ENCODE measurements at places on chromosomes 13 and 19.
A peak's percentile ranks its signal among the peaks of the same experiment; 100 is the strongest.

DNA sequence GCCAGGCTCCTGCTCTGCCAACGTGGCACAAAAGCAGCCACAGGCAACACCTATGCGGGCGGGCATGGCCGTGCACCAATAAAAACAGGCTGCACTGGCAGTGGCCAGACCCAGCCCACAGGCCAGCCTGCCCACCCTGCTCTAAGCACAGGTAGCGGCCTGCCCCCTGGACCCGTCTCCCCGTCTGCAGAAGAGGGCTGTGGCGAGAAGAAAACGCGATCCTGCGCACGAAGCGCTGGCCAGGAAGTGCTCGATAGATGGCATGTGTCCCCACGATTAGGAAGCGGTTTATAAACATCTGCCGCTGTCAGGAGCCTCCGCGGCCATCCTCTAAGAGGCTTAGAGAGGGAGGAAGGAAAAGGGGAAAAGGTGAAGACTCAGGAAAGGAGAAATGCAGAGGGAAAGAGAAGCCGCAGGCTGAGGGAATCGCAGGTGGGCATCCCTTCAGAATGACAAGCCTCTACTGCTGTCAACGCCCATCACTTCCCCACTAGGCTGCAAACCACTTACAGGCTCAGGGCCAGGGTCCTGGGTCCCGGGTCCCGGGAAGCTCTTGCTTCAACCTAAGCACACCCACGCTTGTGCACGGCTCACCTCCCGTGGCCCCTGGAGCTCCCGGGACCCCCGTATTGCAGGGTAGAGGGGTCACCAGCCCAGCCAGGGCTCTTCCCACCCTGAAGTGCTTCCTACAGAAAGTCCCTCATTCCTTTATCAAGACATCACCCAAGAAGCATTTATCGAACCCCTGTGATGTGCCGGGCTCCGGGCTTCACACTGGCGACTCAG, 10.5 kb downstream of the MLLT1 start:
- no peak for DNase-seq

GRCh38 chr19:52039169-52039568, 9.5 kb downstream of the ZNF432 start:
- DNase-seq = no peak

DNA sequence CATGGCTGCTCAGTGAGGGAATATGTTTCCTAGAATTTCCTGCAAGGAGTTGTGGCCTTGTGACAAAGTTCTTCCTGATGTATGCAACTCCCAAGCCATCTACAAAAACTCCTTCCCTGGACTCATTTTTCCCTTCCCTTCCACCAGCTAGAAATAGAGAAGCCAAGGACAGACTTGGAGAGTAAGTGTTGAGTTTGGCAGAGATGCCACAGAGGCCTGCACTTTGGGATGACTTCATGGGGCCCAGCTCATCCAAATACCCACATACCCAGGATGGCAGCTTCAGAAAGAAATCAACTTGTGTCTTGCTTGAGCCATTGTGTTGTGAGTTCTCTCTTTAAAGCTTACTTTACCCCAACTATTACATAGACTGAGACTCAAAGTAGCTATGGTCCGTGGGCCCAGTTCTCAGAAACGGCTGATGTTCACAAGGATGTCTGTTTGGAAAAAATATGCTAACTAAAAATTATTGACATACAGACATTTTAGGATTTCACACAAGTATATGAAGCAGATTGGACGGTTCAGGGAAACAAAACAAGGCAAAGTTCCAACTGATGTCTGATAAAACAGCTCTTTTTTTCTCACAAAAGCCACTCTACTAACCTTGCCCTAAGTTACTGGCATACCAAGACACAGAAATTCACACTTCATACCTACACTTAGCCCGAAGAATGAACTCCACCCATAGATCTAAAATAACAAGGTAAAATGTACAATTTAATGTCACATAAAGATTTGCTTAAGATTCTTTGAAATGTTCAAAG, 107.9 kb downstream of the NALCN start:
- no peak for DNase-seq

DNA sequence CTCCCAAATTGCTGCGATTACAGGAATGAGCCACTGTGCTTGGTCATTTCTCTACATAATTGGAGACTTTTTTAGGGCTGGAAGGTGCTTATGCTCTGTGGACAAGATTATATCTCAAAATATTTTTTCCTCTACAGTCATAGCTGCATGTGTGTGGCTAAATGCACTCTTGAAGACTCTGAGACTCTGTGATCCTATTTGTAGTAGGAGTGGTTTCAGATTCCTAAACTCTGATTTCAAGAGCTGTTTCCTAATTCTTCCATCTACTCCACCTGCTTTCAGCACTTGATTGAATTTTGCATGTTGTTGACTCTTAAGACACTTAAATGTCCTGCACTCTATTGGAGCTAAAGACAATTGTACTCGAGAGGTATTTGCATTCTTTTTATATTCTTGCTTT, 78.0 kb downstream of the KLF5 start:
- DNase-seq = no peak

DNA sequence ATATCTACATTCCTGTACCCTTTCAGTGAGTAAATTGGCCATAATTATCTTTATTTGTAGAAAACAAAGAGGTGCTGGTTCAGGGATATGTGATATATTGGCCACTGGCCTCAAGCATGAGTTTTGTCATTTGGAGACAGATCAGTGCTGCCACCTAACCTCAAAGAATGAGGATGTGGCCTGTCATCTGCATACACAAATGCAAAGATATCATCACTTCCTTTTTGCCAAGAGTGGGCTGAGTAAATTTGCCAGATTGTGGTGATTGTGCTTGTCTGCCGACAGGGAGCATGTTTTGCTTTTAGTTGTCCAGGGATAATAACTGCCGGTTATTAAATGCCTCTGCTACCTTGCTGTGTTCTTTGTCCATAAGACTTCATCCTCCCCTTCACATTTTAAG, 44.2 kb downstream of the WASF3 start:
- DNase-seq = no peak

DNA sequence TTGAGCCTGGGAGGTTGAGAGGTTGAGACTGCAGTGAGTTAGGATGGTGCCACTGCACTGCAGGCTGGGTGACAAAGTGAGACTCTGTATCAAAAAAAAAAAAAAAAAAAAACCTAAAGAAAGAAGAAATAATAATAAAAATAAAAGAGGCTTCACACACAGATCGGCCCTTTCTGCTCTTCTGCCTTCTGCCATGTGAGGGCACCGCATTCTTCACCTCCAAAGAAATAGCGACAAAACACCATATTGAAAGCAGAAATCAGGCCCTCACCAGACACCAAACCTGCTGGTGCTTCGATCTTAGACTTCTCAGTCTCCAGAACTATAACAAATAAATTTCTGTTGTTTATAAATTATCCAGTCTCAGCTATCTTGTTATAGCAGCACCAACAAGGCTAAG, 3.0 kb downstream of the ZNF649 start:
- no peak for DNase-seq

DNA sequence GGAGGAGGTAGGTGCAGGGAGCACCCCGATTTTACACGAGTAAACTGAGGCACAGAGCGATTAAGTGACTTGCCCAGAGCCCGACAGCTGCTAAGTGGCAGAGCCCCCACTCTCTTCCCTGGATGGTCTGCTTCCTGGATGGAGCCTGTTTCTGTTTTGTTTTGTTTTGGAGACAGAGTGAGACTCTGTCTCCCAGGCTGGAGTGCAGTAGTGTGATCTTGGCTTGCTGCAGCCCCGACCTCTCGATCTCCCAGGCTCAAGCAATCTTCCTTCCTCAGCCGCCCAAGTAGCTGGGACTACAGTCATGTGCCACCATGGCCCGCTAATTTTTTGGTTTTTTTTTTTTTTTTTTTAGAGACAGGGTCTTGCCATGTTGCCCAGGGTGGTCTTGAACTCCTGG, 17.3 kb downstream of the BICRA start:
- no peak for DNase-seq

- no peak for DNase-seq
These were observed 16.1 kb upstream of the LMO7 start for GRCh38 chr13:75620020-75620419.

DNA sequence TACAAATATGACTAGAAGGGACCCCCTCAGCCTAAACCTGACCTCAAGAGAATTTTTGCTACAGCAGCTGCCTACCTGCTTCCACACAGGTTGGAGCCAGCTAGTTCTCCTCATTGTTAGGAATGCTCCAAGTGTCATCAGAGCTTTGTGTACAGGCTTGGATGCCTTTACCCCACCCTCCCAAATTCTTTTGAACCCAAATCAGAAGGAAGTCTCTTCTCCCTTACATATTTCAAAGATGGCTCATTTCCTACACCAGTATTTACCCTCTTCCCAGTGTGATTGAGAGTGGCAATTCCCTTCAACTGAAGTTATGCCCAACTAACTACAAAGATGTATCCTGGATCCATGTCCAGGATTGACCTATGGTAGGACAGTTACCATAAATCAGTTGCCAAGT, 323.2 kb downstream of the OXGR1 start:
- no peak for DNase-seq

- DNase-seq = no peak
These were observed at the start of gene PTGIR for GRCh38 chr19:46624958-46625661. Gene PTGIR (minus strand): TSS chr19:46625089. CDS start chr19:46624225, 864 bp downstream.

- DNase-seq = no peak
These were observed 210.4 kb downstream of the DCLK1 start for GRCh38 chr13:35920816-35921215.

DNA sequence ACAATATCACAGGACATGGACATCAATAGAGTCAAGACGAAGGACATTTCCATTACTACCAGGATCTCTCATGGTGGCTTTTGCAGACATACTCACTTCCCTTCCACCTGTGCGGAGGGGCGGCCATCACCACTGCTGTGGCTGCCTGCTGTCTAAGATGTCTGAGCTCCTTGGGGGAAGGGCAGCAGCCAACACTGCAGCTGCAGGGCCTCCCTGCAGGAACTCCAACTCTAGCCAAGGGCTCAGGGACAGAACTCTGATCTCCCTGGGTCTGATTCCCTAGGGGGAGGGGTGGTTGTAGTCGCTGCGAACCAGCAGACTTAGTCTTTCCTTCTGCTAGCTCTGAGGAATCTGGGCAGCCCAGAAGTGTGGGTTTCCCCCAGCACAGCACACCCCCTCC, 78.9 kb upstream of the ANKRD10 start:
- DNase-seq = no peak

- no peak for DNase-seq
These were observed 1832.8 kb upstream of the MIR17HG start for GRCh38 chr13:89514534-89515312.

DNA sequence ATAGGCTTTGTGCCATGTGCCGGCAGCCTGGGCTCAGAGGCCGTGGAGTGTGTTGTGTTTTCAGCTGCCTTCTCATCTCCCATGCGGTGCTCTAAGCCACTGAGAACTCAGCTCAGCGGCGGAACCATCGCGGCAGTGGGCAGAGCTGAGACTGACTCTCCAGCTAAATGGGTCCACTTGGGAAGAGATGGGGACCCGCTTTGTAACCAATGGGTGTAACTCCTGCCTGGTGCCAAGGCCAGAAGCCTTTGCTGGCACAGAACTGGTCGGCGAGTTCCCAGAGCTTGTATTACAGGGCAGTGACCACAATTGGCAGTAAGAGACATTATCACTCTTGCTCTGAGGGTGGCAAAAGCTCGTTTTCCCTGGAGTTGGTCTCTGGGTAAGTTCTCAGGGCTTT, 183.0 kb downstream of the STK24 start:
- no peak for DNase-seq

DNA sequence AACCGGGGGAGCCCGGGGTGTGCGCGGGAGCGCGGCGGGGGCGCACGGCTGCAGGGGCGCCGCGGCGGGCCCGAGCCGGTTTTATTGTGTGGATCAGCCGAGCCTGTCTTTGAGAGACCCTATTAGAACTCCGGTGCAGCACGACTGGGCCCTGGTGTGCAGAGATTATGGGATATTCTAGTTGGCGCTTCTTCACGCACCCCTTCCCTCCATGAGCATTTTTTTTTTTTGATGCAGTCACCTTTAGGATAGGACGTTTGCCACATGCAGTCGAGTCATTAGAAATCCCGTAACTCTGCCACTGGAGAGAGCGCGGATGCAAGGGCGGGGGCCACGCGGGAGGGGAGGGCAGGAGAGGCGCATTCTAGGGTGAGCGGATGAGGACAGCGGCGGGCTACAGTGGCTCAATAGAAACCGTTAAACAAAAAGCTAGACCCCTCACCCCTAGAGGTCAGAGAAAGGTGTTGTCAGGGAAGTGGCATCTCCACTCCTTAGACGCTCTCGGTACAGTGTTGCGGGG, 3.7 kb downstream of the FGF9 start:
- no peak for DNase-seq

- peak; percentile 24 for DNase-seq
These were observed 38.7 kb downstream of the NFIX start for GRCh38 chr19:13033819-13034611.

DNA sequence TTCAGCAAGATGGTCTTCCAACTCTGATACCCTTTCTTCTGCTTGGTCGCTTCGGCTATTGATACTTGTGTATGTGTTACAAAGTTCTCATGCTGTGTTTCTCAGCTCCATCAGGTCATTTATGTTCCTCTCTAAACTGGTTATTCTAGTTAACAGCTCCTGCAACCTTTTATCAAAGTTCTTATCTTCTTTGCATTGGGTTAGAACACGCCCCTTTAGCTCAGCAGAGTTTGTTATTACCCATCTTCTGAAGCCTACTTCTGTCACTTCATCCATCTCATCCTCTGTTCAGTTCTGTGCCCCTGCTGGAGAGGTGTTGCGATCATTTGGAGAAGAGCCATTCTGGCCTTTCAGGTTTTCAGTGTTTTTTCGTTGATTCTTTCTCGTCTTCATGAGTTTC, 18.7 kb downstream of the ACOD1 start:
- DNase-seq = no peak

DNA sequence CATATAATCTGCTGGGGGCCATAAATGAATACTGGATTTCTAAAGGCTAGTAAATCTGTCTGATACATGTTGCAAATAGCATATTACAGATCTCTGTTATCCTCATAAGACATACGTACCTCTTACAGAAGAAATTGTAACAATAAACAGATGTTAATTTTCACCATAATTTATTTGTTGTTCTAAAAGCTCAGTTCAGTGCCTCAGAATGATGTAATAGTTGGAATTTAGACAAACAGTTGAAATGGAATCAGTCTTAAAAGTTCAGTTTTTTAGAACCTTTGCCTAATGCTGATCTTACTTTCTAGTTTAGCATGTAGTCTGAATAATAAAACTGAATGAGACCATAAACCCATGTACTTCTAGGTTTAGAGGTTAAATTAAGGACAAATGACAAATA, 43.1 kb downstream of the B3GLCT start:
- no peak for DNase-seq

DNA sequence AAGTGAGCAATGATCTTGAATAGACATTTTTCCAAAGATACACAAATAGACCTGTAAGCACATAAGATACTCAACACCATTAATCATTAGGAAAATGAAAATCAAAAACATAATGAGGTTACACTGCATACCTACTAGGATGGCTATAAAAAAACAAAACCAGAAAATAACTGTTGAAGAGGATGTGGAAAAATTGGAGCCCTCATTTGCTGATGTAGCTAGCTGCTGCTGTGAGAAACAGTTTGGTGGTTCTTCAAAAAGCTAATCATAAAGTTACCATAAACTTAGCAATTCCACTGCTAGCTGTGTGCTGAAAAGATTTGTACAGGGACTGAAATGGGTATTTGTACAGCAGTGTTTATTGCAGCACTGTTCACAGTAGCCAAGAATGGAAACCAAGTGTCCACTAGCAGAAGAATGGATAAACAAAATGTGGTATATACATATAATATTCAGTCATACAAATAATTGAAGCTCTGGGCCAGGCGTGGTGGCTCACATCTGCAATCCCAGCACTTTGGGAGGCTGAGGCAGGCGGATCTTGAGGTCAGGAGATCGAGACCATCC, 46.2 kb downstream of the PDS5B start:
- DNase-seq = no peak

GRCh38 chr13:37534676-37535075, 63.9 kb downstream of the POSTN start:
- DNase-seq = no peak

- DNase-seq = no peak
These were observed 175.1 kb downstream of the ITGBL1 start for GRCh38 chr13:101627556-101627943.
